ENCODE measurements at places on chromosomes 4 and X.

DNA sequence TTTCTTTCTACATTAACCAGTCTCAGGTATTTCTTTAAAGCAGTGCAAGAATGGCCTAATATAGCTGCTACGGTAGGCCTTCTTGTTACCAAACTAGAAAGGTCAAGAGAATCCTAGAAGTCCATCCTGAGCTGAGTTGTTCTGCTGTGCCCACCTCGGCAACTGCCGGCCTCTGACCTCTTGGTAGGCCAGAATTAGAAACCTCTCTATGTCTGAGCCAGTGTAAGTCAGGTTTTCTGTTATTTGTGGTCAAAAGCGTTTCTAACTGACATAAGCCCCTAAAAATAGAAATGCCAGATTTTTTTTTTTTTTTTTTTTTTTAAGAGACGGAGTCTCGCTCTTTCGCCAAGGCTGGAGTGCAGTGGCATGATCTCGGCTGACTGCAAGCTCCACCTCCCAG is 43.1 kb downstream of the SOWAHB start:
- DNase-seq: no peak

GRCh38 chr4:139711461-139711860 is 45.8 kb downstream of the MGST2 start:
- DNase-seq: no peak

DNA sequence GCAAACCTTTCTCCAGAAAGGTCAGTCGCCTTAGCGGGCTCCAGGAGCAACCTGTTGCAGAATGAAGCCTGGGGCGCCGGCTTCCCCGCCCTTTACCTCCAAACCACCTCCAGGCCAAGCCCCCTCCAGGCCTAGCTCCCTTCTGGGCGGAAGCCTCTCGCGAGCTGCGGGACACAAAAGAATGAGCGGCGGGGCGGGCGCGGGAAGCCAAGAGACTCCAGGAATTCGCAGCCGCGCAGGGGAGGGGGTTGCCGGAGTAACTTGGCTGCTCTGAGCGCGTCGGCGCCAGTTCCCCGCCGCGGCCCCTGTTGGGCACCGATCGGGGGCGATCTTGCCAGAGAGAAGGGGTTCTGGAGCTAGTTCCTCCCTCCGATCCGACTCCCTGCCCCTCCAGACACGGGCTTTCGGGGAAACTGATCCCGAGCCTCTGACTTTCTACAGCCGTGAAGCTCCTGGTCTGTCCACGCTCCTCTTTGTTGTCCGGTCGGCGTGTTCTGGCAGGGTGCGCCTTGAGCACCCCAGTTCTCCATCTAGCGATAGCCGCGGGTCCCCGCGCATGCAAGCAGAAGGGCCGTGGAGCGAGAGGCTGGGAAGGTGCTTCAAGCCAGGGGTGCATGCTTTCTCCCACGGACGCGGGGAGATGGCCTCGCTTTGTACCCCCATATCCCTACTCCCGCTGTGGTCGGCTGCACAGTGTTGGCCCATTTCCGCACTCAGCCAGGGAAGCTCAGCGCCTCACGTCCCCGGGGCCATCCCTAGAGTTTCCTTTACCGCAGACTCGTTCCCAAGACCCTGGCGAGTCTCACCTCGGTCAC is 1.2 kb downstream of the PROM1 start:
- peak; percentile 78 for DNase-seq

GRCh38 chr4:181944527-181944926 is 298.7 kb upstream of the TENM3 start:
- DNase-seq: no peak

- DNase-seq: no peak
These were observed 29.2 kb downstream of the CNGA2 start for GRCh38 chrX:151763711-151764110.

DNA sequence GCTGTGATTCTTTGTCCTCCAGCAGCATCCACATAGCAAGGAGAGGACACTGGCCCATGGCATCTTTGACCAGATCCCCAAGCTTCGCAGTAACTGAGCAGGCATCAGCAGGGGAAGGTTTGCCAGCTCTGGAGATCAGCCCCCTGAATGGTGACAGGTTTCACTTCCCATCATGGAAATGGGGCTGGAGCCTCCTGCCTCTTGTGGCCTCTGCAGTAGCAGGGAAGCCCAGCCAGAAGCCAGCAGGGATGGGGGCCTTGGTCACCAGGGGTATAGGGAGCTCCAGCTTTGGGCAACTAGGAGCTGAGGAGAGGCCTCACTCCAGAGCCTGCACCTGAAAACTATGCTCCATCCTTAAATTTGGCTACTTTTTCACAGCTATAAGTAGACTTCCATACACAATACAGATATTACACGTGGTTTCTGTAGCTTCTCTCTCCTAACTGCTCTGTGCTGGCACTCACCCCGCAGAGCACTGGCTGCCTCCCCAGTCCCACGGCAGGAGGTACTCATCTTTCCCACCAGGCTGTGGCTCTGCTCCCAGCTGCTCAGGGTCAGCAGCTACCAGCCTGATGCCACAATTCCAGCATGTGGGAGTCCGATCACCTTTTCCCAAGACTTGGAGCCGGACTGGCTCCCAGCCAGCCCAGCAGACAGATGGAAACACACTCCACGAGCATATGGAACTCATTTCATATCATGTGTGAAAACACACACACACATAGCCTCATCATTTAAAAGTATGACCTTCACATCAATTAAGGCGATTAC is 2.8 kb downstream of the TMEM271 start:
- DNase-seq: peak; percentile 36

GRCh38 chr4:184978211-184978610 is 40.1 kb upstream of the HELT start:
- no peak for DNase-seq

DNA sequence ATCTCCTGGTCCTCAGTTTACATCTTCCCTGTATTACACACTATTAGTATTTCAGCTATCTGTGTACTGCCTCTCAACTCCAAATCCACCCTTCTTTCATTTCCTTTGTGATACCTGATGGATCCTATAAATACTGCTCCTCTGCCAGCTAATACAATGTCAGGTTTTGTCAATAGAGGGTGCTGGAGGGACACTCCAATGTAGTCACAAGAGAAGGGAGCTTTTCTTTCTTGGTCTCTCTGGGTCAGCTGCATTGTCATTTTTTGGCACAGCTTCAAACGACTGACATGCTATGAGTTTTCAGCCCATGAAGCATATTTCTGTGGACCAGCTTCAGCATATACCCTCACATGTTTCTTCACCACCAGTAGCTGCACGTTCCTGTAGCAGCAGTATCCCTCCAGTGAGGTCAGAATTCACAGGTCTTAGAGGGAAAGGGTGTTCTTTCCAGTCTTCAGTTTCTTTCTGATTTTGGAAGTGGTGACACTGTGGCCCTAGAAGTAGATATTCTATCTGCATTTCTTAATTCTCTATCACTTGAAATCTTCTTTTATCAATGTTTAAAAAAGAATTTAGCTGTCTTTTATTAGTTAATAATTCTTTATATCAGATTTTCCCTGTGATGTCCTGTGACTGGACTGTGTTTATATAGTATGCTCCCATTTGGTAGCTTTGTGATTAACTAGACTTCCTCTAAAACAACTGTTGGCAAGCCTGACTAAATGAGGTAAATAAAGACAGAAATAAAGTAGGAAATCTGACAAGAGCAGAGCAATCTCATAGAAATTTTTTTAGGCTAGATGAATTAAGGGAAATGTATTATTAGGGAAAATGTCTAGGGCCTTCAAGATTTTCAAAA is 60.6 kb downstream of the GABRA2 start:
- no peak for DNase-seq

GRCh38 chr4:3304831-3305609 is 12.2 kb downstream of the RGS12 start:
- peak; percentile 63 for DNase-seq

DNA sequence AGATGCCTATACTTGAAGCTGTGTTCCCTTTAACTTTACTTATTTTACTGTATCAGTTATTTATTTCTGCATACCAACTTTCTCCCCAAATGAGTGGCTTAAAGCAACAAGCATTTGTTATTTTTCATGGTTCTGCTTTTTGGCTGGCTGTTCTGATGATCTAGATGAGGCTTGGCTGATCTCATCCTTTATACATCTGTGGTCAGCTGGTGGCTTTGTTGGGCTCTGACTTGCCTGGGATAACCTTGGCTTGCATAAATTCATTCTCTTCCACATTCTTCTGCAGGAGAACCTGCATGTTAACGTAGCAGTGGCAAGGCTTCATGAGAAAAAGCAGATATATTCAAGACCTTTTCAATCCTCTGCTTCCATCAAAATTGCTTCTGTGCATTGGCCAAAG is 1317.6 kb downstream of the ADGRL3 start:
- no peak for DNase-seq
